ENCODE measurements at places on chromosomes 1 and 21.
A peak's percentile ranks its signal among the peaks of the same experiment; 100 is the strongest.

DNA sequence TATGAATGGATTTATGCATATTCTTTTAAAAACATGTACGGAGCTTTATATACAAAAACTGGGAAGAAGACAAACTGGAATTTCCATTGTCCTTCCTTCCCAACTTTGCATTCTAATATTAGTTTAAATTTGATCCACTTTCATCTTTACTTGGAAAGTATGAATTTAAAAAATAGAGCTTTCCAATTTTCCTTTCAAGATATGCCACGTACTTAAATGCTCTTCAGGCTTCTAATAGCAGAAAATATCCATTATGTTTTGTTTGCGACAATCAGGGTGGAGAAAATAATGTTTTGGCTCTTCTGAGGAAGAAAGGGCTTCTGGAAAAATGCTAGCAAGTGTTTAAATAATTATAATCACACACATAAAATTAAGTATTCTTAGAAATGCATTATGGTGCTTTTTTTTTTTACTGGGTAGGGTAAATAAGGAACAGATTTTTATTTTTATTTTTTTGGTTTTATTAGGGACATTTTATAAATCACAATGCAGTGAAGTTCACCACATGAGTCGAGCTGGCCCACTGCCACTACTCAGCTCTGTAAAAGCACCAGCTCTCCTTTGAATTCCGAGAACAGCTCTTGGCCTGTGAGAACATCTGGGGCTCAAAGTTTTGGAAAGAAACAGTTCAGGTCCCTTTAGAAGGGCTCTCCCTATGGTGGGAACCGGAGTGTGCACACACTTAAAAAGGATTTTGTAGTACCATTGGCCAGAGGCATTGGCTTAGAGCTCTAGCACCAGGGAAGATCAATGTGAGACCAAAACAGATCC is 287.4 kb upstream of the LYPLAL1 start:
- DNase-seq: no peak

GRCh38 chr21:36347278-36347961 is 27.4 kb downstream of the MORC3 start:
- no peak for DNase-seq

- DNase-seq: no peak
Measured at GRCh38 chr1:64564891-64565290, 95.0 kb downstream of the CACHD1 start.

DNA sequence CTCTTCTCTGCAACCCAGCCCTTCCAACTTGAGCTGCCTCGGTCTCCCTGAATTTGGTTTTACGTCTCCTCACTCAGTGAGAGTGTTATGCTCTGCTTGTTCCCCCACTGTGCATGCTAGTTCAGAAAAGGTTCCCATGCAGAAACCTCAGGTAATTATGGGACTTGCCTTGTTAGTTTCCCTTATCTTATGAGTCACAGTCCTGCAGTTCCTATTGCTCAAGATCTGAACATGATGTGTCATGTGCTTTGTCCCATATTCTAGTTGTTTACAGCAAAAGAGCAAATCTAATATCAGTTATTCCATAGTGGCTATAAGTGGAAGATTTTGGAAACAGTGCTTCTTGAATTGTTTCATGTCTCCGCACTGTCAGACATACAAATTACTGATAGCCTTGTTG is 74.4 kb downstream of the DUSP10 start:
- DNase-seq: no peak

GRCh38 chr1:31409946-31410858 is 2.8 kb upstream of the SERINC2 start:
- no peak for DNase-seq

DNA sequence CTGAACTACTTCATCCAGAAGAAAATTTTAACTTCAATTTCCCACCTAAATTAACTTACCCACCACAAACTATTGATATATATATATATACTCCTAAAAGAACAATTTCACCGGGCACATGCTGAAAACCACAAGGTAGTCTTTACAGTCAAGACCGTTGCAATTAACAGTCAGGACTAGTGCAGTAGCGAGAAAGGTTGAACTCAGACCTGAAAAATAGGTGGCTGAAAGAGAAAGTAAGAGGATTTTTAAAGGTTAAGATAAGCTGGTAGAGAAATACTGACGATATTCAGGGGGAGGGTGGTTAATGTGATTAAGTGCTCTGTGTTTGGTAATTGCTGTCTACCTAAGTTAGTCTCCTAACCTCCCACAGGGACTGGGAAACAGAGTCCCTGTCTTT is 1153.5 kb upstream of the TMPRSS15 start:
- DNase-seq: no peak

GRCh38 chr1:234933475-234933874 is 195.2 kb downstream of the TOMM20 start:
- peak; percentile 77 for DNase-seq

- no peak for DNase-seq
Measured at GRCh38 chr1:156293098-156293434, 2.4 kb downstream of the GLMP start.

- no peak for DNase-seq
Measured at GRCh38 chr1:2351723-2352122, 39.6 kb downstream of the MORN1 start.

All from GM13976 (cell line).